ENCODE measurements at places on chromosomes 16 and 17.

DNA sequence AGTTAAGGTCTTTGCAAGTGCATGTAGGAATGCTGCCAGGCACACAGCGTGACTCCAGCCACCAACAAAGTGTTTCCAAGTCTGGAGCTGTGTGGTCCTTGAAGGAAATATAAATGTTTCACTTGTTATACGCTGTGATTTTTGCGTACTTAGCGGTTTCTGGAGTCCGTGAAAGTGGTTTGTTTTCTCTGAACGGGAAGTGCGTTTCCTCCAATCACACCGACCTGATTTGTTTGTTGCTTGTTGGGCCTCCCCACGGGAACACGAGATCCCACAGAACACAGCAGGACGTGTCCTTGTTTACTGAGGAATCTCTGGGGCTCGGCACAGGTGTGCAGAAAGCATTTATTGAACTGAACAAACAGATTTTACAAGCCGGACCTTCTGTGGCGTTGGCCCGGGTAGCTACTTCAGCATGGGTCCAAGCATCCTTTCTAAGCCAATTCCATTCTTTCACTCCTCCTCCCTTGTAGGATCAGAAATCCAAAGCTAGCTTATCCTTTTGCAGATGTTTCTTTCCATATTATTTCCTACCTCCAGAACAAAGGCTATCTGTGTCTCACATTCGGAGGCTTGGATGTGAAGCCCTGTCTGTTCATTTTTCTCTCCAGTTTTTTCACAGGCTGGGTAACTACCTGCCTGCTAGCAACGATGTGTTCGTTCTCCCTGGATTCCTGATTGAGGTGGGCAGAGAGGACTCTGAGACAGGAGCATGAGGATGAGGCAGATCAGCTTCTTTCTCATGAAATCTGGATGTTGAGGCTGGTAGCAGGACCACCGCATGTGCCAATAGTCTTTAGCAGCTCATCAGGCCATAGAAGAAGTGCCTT lies 44.6 kb downstream of the ABAT start:
- no peak for DNase-seq

DNA sequence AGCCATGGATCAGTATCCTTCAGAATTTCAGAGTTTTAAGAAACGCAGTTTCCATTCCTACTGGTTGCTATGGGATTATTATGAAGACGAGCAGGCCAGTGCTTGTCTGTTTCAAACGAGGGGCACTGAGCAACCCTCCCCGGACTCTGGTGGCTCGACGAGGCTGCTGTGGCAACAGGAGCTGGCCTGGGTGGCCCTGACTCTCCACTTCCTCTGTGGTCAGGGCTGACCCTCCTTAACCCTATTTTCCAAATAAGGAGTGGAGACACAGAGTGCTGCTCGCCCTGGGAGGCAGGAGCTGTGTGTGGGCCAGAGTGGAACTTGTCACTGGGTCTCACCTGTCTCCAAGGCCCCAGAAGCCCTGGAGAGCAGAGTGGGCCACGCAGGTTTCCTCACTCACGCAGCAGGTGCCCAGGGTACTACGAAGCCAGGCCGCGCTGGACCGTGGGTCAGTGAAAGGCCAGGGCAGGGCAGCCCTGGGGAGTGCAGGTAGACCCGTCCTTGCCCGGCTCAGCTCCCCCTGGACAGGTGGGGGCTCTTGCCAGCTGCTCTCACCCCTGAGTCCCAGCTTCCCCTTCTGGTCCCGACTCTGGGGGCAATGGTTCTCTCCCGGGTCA lies 3.3 kb downstream of the GALNS start:
- no peak for DNase-seq

DNA sequence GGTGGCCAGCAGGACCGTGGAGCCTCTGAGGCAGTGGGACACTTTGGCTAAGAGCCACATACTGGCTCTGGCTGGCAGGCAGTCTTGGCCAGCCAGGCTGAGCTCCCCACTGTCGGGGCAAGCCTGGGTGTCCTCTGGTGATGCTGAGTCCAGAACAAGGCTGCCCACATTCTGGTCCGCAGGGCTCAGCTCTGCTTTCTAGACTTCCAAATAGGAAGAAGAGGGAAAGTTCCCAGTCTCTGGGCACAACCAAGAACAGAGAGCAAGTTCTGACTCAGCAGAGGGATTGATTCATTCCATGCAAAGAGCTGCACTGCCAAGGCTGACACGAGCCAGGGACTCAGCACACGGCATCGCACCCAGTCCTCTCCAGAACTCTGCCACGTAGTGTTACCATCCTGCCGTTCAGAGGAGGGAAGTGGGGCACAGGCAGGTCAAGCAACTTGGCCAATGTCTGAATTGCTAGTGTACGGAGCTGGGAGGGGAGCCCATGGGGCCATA lies 58.9 kb downstream of the NOS2 start:
- DNase-seq: no peak

DNA sequence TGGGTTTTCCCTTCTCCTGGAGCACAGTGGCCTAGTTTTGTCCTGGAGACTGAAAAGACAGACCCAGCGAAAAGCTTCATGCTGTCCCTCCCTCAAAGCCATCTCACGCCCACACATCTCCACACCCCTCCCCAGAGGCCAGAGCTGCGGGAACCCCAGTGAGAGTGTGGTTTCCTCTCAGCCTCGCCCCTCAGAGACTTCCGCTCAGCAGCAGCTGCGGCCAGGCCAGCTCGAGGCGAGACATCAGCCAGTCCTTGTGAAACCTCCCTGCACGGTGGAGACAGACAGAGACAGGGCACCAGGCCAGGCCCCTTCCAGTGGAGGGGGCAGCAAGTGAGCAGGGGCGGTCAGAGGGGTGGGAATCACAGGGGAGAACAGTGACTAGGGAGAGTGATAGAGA lies 77.0 kb upstream of the TNRC6C start:
- peak; percentile 56 for DNase-seq

All from SHP77 treated with DMSO at 0.1 percent for 48 hours (cell line).